Dermis lymphatic vessel endothelial cell (primary cell): ENCODE measurements at places on chromosomes 3 and 15. TPM values are rescaled to one million over a fixed set of nuclear protein-coding genes. Genes with fewer than 3 reads are reported as not detected.

FOXP1 gene
- 107 and 118 TPM in 2 replicates for total RNA-seq

ILDR1 gene
- not detected in 2 replicates for total RNA-seq

CLSTN2 gene
- total RNA-seq, result under 0.01 and 0.11 TPM in 2 replicates

SEMA4B gene
- 6.9 and 8.6 TPM in 2 replicates for total RNA-seq

SLC2A2 gene
- not detected in 2 replicates for total RNA-seq

ZMAT3 gene
- 16.1 and 25.2 TPM in 2 replicates for total RNA-seq

LRRN1 gene
- total RNA-seq, result not detected in 2 replicates

RYR3 gene
- total RNA-seq, result not detected in 2 replicates

CTXN2 gene
- total RNA-seq, result not detected in 2 replicates

CX3CR1 gene
- not detected in 2 replicates for total RNA-seq

GOLGA8J gene
- total RNA-seq, result 0.17 TPM in 1 of 2 replicates, not detected in the other

ERICH6 gene
- total RNA-seq, result under 0.01 and 0.09 TPM in 2 replicates

MB21D2 gene
- 2.2 and 2.4 TPM in 2 replicates for total RNA-seq

RHCG gene
- total RNA-seq, result not detected in 2 replicates

GCHFR gene
- 4.3 and 11.7 TPM in 2 replicates for total RNA-seq

TRIM42 gene
- not detected in 2 replicates for total RNA-seq

CPNE9 gene
- total RNA-seq, result not detected in 2 replicates

PCCB gene
- 33.9 and 36.0 TPM in 2 replicates for total RNA-seq

SYNPR gene
- total RNA-seq, result not detected in 2 replicates

SIDT1 gene
- total RNA-seq, result 0.09 TPM in 1 of 2 replicates, not detected in the other

LRRC3B gene
- not detected in 2 replicates for total RNA-seq

ESYT3 gene
- total RNA-seq, result not detected in 2 replicates

MST1 gene
- total RNA-seq, result 1.8 and 2.2 TPM in 2 replicates

CYP8B1 gene
- not detected in 2 replicates for total RNA-seq

EAF2 gene
- total RNA-seq, result 0.26 and 0.33 TPM in 2 replicates

MINDY4B gene
- not detected in 2 replicates for total RNA-seq

ACP3 gene
- total RNA-seq, result not detected in 2 replicates

LRRC31 gene
- not detected in 2 replicates for total RNA-seq

IL17RB gene
- under 0.01 TPM in 1 of 2 replicates, not detected in the other for total RNA-seq

PPP2R3A gene
- total RNA-seq, result 4.4 and 4.6 TPM in 2 replicates

TMEM207 gene
- not detected in 2 replicates for total RNA-seq

GCSAM gene
- total RNA-seq, result not detected in 2 replicates
